ENCODE measurements at places on chromosomes 12 and 14.
A peak's percentile ranks its signal among the peaks of the same experiment; 100 is the strongest.

DNA sequence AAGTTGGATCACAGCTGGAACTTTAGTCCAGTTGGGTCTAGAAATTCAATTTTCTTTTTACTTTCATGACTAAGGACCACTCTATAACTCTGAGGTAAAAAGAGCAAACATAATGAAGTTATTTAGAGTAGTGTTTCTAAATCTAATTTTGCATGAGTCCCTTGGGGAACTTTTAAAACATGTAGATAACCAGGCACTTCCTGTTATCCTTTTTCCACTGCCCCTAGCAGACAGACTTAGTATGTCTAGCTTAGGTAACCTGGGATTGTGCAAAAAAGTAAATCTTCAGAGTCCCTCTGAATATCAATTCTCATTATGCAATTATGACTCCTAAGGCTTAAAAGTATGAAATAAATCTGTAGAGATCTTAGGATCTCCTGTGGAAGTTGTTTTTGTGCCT lies 371.2 kb downstream of the DIO2 start:
- no peak for DNase-seq

DNA sequence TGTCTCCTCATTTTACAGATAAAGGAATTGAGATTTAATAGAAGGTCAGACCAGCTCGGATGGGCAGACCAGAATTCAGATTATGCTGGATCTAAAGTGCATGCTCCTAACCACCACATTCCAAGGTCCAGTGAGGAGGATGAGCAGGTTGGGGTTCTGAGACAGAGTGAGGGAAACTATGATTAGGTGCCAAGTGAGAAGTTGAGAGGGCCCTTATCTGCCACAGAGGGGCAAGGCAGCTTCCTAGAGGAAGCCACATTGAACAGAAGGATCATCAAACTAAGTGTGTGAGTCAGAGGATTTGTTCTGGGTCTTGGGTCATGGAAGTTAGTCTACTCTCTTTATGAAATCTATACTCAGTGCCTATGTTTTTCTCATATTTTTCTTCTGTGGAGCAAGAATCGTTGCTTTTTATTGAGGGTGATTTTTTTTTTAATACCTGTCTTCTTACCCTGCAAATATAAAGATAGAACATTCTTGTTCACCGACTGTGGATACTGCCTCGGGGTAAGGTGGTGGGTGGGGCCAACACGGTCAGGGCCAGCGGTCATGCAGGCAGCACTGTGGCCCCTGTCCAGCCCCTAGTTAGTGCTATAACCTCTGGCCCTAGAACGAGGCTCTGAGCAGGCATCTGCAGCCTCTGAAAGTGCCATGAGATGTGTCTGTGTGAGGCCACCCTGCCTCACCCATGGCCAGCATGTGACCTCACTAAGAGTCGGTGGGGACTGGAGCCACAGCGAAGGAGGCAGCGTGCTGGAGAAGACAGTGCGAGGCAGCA lies 55.6 kb upstream of the PTHLH start:
- DNase-seq, result no peak

DNA sequence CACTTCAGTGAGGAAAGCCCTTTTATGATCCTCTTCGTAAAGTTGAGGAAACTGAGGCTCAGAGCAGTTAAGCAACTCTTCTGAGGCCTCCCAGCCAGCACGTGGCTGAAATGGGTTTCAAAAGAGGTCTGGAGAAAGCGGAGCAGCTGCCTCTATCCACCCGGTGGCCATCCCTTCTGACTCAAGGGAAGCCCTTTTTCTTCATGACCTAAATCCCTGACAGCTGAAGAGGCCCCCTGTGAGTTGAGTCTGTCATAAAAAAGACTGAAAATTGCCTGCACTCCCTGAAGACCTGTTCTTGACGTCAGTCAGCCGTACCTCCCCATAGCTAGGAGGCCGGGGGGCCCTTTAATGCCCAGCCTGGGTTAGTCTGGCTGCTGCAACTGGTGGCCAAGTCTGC lies 10.7 kb downstream of the CMKLR1 start:
- DNase-seq, result no peak

DNA sequence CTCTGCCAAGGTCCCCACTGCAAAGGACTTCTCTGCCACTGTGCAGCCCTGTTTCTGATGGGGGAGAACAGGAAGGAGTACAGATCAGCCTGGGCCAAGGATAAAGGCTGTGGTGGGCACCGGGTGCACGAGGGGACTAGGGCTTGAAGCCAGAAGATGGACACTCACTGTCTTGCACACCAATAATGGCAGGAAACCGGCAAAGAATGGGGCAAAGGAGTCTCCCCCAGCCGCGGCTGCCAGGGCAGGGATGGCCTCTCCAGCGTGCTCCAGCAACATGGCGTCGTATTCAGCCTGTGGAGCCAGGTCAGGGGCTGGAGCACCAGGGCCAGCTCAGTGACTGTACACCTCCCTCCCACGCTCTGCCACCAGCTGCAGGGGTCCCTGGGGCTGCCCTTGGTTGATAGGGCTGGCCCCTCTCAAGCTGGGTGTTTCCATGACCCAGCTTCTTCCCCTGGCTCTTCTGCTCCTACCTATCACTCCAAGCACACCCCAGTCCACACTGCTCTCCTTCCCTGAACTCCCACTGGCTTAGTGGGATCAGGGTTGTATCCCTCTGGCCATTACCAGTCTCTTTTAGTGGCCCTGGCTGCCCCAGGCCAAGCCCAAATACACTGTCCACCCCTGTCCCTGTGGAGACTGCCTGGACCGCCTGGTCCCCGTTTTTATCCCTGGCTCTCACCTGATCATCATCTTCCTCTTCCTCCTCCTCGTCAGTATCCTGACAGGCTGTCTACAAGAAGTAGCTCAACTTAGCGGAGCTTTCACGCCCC lies 6.3 kb downstream of the IPO4 start:
- DNase-seq, result no peak

DNA sequence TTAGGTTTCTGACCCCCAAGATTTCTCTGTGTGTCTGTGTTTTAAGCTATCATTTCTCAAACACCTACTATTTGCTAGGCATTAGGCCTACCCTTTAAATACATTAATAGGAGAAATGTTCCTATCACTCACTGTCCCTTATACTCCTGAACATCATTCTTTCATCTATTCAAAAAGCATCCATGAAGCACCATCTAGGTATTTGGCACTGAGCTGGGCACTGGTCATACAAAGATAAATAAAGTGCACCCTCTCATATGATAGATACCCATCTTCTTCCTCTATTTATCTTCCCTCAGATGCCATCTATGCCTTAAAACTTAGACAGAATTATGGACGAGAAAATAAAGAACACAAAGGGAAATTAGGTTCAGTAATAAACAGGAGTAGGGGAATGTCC lies 20.4 kb downstream of the SIX1 start:
- DNase-seq, result no peak

DNA sequence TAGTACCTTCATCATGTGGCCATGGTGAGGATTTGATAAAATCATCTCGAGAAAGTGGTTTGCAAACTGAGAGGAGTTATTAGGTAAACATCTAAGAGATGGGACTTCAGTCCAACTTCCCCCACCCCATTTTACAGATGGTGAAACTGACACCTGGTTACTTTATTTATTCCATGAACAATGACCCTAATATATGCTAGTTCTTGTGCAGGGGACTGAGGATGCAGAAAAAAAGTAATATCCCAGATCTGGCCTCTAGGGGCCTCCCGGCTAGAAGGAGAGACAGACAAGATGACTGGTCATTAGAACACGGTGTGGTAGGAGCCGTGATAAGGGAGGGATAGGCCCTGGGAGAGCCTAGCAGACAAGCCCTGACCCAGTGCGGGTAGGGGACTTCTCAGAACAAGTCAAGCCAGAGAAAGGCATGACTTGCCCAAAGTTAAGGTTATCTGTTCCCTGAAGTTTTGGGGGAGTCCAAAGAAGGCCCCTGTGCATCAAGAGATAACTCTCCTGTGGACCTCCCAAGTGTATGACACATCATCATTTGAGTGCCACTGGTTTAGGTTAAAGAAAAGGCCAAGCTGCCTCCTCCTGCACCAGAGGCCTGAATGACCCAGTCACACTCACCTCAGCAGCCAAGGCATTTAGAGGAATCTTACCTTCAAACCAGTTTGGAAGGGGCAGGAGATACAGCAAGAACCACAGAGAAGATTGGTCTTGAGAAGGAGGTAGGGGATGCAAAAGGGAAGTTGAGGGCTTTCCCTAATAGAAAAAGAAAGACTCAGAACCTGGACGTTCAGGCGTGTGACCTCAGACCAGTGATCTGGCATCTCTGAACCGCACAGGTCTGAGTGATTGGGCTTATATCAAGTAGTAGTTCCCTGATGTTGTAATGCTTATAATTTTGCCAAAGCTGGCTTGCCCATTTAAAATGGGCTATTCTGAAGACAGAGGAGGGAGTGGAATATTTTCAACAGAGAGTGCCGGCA lies 1.6 kb downstream of the CMKLR1 start:
- no peak for DNase-seq

- no peak for DNase-seq
Observed at GRCh38 chr12:25433024-25433423, 120.1 kb downstream of the LMNTD1 start.

DNA sequence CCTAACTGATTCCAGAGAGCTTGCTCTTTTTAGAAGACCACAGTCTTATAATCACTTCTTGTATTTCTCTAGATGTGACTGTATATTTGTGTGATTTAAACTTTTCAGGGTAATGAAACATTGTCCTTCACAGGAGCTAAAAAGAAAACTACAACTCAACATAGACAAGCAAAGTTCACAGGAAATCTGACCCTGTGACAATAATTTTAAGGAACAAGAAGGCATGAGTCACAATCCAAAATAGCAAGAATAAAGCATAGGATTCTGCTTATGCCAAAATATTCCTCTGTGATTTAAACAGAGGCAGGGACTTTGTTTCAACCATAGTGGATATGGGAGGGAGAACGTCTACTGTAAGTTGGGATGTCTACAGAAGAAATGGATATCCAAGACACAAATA lies 44.3 kb downstream of the GPR65 start:
- DNase-seq, result no peak

- no peak for DNase-seq
Observed at GRCh38 chr14:74855945-74856344, 20.0 kb downstream of the PROX2 start.

- DNase-seq, result no peak
Observed at GRCh38 chr14:74350211-74350927, 2.1 kb downstream of the VRTN start.

- no peak for DNase-seq
Observed at GRCh38 chr12:89863493-89863938, 154.9 kb upstream of the ATP2B1 start.

- DNase-seq, result no peak
Observed at GRCh38 chr14:21923820-21924219, 250.2 kb upstream of the OR4E1 start.

DNA sequence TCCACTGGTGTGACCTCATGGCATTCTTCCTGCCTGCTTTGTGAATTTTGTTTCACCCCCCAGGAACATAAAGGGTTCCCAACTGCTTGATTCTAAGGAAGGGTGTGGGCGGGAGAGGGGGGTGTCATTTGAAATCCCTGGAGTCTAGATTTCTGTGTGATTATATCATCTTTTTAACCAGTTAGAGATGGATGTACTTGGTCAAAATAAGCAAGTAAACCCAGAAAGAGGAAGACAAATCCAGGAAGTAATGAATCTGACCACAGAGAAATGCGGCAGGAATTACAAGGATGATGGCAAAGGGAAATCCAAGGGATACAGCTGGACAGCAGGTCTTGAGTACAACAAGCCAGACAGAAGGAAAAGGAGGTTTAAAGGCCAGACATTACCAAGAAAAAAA lies 38.9 kb downstream of the DMAC2L start:
- DNase-seq, result no peak

DNA sequence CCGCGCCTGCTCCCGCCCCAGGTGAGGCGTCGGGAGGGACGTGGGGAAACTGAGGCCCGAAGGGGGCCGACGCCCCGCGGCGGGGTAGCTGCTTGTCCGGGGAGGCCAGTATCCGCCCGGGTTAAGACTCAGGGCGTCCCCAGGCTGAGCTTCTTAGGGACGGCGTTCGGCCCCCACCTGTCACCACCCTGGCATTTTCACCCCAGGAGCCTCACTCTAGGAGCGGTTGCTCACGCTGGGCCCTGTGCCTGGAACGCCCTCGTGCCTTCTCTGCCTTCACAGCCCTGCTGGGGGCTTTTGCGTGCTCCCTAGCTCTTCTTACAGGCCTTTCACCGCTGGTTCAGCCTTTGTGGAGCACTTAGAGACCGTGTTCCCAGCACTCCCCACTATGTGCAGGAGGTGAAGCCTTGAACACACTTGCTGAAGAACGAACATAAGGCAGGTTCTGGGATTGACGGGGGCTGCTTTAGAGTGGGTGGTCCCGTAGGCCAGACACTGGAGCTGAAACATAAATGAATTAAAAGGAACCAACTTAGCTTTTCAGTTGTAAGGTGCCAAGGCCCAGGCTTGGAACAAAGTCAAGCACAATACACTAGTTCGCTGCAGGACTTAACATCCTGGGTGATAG lies 601 bp downstream of the ZNF839 start:
- DNase-seq, result peak; percentile 66

DNA sequence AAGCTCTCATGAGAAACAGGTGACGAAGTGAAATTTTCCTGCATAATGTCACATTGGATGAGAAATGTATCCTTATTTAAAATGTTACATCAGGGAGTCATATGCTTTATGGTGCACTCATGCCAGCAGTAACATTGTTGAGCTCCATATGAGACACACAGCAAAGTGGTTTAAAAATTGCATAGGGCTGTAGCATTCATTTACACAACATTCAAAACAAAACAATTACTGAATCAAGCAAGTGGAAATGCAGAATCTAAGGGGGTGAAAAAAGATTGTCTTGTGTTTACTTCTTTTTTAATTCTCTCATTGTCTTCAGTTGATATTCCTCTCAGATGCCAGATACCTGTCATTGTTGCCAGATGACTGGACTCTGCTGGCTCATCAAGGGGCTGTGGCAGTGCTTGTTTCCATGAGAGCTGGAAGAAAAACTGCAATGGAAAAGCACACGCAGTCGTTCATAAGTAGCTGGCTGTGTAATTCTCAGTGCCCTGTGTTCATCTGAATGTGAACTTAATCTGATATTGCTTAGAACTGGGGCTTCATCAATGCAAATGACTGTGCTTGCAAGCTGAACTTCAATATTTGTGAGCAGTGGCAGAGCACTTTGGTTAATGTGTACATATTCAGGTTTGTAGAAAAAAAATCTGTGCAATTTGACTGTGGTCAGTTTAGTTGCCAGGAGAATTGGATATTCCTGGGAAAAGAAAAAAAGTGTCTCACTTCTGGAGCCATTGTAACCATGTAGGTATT lies 305.6 kb downstream of the RAD51B start:
- peak; percentile 69 for DNase-seq

DNA sequence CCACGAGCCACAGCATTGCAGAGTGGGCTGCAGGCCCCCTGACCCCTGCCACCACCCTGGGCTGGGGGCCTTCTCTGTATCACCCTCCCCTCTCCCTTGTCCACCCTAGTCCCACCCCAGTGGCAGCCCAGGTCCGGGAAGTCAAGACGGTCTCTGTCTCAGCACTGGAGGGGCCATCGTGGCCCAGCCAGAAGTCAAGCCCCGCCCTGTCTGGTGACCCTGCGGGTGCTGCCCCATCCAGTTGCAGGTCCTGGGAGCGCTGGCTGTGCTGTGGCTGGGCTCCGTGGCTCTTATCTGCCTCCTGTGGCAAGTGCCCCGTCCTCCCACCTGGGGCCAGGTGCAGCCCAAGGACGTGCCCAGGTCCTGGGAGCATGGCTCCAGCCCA lies 2.7 kb downstream of the PLD4 start:
- no peak for DNase-seq

Measured in right hindlimb (tissue), 1 donor.